ENCODE measurements at places on chromosomes 7 and 10.
A peak's percentile ranks its signal among the peaks of the same experiment; 100 is the strongest.

GRCh38 chr10:124308811-124309210 lies 109.9 kb downstream of the OAT start:
- no peak overlapping the region for H3K27ac ChIP-seq
- no peak overlapping the region for H3K4me3 ChIP-seq
- no peaks in the 10 kb centered on the region for H3K4me1 ChIP-seq
- DNase-seq, result no peak
- H3K27me3 ChIP-seq, result no peaks in the 10 kb centered on the region

DNA sequence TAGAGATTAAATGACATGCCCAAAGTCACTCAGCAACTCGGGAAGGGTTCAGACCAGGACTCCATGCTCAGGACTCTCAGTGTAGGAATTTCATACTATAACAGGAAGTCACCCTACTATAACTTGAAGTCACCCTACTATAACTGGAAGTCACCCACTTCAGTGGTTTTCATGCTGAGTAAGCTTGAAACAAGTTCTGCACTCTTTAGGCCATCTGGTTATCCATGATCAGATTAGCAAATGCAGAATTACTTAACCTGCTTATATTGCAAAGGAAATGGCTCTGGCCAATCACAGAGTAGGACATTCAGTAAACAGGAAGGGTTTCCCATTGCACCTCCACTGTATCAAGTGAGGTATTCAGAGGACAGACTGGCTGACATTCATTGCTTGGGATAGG lies 1240.4 kb downstream of the GATA3 start:
- DNase-seq, result no peak
- H3K4me3 ChIP-seq, result no peak overlapping the region
- no peaks in the 10 kb centered on the region for H3K36me3 ChIP-seq
- H3K4me1 ChIP-seq, result no peaks in the 10 kb centered on the region
- no peaks in the 10 kb centered on the region for H3K27me3 ChIP-seq
- no peak overlapping the region for H3K27ac ChIP-seq

GRCh38 chr10:67834375-67834774 lies 3.6 kb downstream of the DNAJC12 start:
- H3K27me3 ChIP-seq, result no peaks in the 10 kb centered on the region
- H3K4me1 ChIP-seq, result no peaks in the 10 kb centered on the region
- no peak overlapping the region for H3K27ac ChIP-seq
- H3K4me3 ChIP-seq, result no peak overlapping the region
- no peak for DNase-seq

DNA sequence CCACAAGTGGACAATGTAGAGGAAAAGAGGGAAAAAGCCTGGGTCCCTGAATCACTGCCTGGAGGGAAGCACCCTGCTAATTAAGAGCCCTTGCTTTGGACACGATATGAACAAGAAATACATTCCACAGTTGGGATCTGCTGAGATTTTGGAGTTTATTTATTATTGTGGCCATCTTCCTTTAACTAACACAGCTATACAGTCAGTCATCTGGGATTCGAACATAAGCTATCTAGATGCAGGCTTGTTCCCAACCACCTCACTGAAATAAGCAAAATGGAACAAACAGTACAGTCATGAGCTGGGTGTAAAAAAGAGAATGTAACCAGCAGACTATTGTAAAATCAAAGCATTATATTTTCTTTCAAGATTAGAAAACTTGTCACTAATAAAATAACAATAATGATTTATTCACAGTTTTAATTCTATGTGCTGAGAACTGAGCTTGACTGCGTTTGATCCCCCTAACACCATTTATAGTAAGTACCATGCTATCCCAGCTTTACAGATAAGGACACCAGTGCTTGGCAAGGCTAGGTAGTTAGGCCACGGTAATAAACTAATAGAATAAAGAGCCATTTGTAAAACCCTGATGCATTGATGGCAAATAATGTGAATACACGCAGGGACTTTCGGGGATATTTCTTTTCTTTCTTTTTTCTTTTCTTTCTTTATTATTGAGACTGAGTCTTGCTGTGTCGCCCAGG lies 223.8 kb upstream of the KLF6 start:
- no peak for DNase-seq
- H3K27ac ChIP-seq, result no peak overlapping the region
- H3K27me3 ChIP-seq, result no peaks in the 10 kb centered on the region
- no peak overlapping the region for H3K4me3 ChIP-seq

DNA sequence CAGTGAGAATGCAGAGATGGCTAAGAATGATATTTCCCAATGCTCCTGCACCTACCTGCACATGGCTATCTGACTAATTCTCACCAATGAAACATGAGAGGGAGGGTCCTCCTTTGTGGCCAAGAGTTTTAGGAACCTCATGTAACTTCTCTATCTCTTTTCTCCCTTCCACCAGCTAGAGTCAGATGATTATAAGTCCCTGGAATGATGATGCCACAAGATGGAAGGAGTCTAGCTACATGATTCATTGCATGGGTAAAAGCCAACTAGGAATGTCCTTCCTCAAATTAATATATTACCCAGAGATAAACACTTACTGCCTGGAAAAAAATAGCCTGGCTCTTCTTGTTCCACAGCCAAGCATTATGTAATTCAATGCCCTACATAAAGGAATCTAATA lies 55.1 kb upstream of the AASS start:
- no peak overlapping the region for H3K4me3 ChIP-seq
- peak; percentile 27 for DNase-seq
- H3K27me3 ChIP-seq, result no peaks in the 10 kb centered on the region
- H3K36me3 ChIP-seq, result no peaks in the 10 kb centered on the region
- no peaks in the 10 kb centered on the region for H3K4me1 ChIP-seq
- H3K27ac ChIP-seq, result no peak overlapping the region

DNA sequence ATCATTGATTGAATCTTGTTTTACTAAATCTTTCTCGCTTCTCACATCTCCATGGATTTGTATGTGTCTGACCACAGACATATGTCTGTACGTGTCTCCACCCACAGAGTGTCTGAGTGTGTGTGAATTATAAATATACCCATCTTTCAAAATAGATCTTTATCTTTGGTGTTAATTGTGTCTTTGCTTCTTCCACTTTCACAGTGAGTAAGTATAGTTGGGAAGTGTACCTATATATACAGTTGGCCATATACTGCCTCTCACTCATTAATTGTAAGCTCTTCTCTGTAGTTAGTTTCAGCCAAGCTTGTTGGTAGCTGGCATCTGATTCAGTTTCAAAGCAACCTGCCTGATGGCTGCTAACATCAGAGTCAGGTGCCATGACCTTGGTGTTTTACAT lies 18.4 kb downstream of the EEPD1 start:
- no peaks in the 10 kb centered on the region for H3K4me1 ChIP-seq
- no peaks in the 10 kb centered on the region for H3K36me3 ChIP-seq
- no peak for DNase-seq
- H3K4me3 ChIP-seq, result no peak overlapping the region

- H3K4me1 ChIP-seq, result peaks cover 57% of the 10 kb centered on the region
- DNase-seq, result peak; percentile 98
- H3K36me3 ChIP-seq, result peaks cover 47% of the 10 kb centered on the region
- H3K27me3 ChIP-seq, result no peaks in the 10 kb centered on the region
Observed at GRCh38 chr10:80154978-80155695, 22.6 kb downstream of the PLAC9 start.

GRCh38 chr7:26657206-26657641 lies 207.2 kb downstream of the SKAP2 start:
- no peak overlapping the region for H3K27ac ChIP-seq
- DNase-seq, result no peak
- no peaks in the 10 kb centered on the region for H3K36me3 ChIP-seq
- H3K4me3 ChIP-seq, result no peak overlapping the region

DNA sequence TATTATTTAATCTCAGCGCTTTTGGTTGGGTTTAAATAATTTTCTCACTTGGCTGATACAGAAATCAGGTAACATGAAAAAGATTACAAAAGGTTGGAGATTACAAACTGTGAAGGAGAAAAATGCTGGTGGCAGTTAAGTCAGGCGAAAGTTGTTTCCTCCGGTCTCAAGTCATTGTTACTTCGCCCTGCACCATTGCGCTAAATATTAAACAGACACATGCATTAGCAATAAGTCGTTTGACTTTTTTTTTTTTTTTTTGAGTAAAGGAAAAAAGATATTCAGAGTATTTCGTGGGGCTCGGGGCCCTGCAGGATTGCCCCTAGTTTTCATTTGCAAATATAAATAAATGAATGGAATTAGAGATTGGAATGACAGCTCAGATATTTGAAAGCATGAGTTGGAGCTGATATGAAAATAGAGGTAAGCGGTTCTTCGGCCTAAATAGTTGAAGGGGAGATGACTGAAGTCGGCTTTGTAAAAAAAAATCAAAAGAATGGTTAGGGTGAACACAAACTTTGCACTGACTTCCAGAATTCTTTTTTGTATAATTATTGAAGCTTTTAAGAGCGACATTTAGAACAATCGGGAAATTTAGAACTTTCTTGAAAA lies 914 bp downstream of the SDHAF3 start:
- no peaks in the 10 kb centered on the region for H3K27me3 ChIP-seq
- H3K27ac ChIP-seq, result no peak overlapping the region
- H3K4me3 ChIP-seq, result peak overlapping the region; percentile 81
- no peak for DNase-seq
- no peaks in the 10 kb centered on the region for H3K4me1 ChIP-seq

DNA sequence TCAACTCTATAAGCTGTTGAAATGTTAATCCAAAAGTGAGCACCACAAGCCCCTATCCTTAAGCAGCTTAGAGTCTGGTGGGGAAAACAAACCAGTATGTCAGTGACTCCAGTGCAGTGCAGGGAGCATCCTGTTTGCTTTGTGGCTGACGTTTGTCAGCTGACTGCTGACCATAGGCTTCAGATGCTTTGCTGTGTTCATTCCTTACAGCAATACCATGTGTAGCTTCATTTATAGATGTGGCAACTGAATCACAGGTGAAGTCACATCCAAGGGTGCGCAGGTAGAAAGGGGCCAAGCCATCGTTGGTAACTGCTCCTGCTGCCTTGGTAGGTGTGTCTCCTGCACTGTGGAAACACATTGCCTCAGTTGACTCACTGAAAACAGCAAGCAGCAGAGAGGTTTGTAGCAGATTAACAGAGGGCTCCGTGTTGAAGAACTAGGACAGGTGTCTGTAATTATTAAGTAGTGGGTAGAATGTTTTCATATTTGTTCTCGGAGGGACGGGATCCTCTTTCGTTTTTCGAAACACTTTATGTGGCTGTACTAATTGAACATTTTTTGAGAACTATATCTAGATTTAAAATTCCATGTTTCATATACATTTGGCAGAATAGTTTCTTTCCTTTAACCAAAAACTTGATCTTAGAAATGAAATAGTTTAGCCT lies 2.0 kb downstream of the INSIG1 start:
- H3K4me1 ChIP-seq, result peaks cover 10% of the 10 kb centered on the region
- DNase-seq, result no peak
- peak overlapping the region; percentile 91 for H3K27ac ChIP-seq
- H3K36me3 ChIP-seq, result peaks cover 12% of the 10 kb centered on the region

DNA sequence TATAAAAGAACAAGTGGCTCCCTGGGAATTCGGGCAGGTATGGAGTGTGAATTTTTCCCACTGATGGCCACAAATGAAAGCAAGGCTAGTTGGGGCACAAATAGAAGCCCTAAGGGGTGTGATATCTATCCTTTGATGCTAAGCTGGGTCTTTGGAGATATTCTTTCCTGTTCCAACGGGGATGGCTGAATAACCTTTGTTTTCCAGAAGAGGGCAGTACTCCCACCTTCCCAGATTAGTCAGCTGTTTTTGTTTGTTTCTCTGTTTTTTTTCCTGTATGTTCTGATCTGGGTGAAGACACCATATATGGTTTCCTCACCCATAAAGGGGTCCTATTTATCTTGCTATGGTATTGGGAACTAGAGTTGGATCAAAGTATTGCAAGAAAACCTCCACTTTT lies 947.7 kb upstream of the SORCS1 start:
- H3K4me3 ChIP-seq, result no peak overlapping the region
- H3K27me3 ChIP-seq, result no peaks in the 10 kb centered on the region
- no peak for DNase-seq
- H3K4me1 ChIP-seq, result no peaks in the 10 kb centered on the region
- no peaks in the 10 kb centered on the region for H3K36me3 ChIP-seq

DNA sequence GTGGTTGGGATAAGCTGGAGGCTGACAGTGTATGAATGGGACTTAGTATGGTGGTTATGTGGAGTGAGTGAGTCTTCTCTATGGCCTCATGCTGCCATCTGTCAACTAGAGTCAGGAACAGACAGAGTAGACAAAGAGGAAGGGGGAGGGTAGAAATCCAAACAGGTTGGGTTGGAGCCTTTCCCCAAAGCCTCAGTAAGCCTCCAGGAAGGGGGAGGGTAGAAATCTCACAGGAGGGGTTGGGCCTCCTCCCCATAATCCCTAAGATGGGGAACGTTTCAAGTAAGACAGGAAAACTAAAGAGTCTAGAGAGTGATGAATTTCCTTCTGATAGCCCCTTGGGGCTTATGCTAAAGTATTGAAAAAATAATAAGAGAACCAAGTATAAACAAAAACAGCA lies 2.0 kb upstream of the AKR1B15 start:
- no peak overlapping the region for H3K27ac ChIP-seq
- no peak for DNase-seq
- no peaks in the 10 kb centered on the region for H3K36me3 ChIP-seq
- no peak overlapping the region for H3K4me3 ChIP-seq
- H3K4me1 ChIP-seq, result no peaks in the 10 kb centered on the region

GRCh38 chr7:124655990-124656389 lies 109.6 kb downstream of the GPR37 start:
- H3K4me3 ChIP-seq, result no peak overlapping the region
- H3K4me1 ChIP-seq, result no peaks in the 10 kb centered on the region
- H3K27me3 ChIP-seq, result no peaks in the 10 kb centered on the region

DNA sequence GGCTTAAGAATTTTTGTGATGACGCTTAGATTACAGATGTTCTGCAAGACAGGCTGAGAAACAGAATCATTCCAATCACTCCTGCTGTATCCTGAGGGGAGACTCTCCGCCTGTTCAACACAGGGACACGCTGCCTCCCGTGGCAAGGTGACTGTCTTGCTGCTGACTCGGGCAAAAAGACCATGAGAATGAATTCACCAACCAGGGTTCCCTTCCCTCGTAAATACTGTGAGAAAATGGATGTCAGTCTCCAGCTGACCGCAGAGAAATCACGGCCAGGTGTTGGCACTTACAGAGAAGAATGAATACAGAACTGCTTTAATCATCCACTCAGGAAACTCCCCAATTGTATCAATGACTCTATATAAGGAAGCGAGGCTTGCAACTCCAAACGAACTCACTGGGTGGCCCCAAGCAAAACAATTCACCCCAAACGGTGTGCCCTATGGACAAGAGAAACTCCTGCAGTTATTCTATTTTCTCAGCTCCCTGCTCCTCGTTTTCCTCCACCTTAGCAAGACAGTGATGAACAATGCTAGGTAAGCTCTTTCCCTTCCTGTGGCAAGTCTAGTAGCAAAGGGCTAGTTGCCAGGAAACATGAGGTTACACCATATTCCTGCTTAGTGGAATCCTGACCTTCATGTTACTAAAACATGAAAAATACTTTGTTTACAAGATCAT lies 22.8 kb downstream of the GNA12 start:
- no peak overlapping the region for H3K4me3 ChIP-seq
- peak overlapping the region; percentile 90 for H3K27ac ChIP-seq
- no peaks in the 10 kb centered on the region for H3K27me3 ChIP-seq
- peaks cover 46% of the 10 kb centered on the region for H3K4me1 ChIP-seq
- peak; percentile 74 for DNase-seq

- DNase-seq, result no peak
- no peak overlapping the region for H3K4me3 ChIP-seq
- H3K27me3 ChIP-seq, result no peaks in the 10 kb centered on the region
- H3K4me1 ChIP-seq, result no peaks in the 10 kb centered on the region
- peaks cover 11% of the 10 kb centered on the region for H3K36me3 ChIP-seq
Observed at GRCh38 chr10:12181065-12181775, 14.5 kb downstream of the NUDT5 start.

GRCh38 chr7:133529861-133530260 lies 277.0 kb downstream of the EXOC4 start:
- no peaks in the 10 kb centered on the region for H3K27me3 ChIP-seq
- no peaks in the 10 kb centered on the region for H3K4me1 ChIP-seq
- H3K27ac ChIP-seq, result no peak overlapping the region
- no peaks in the 10 kb centered on the region for H3K36me3 ChIP-seq
